Astrocyte of the spinal cord (primary cell): ENCODE measurements at places on chromosomes 2 and 18.
A peak's percentile ranks its signal among the peaks of the same experiment; 100 is the strongest.

DNA sequence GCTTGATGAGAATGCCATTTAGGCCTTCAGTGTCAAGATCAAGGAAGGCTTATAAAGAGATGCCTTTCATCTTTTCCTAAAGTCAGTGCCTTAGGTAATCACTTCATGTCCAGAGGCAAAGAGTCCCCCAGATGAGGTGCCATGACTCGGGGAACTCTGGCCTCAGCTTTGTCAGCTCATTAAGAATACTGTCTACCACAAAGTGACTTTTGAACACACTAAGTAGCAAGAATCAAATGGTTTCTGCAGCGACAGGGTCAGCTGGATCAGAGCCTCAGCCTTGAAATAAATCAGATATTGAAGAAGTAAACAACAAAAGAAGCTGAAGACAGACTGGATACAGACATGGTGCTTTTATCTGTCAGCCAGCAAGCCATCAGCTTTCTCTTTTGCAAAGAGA lies 120.1 kb upstream of the SLC39A10 start:
- DNase-seq: no peak

DNA sequence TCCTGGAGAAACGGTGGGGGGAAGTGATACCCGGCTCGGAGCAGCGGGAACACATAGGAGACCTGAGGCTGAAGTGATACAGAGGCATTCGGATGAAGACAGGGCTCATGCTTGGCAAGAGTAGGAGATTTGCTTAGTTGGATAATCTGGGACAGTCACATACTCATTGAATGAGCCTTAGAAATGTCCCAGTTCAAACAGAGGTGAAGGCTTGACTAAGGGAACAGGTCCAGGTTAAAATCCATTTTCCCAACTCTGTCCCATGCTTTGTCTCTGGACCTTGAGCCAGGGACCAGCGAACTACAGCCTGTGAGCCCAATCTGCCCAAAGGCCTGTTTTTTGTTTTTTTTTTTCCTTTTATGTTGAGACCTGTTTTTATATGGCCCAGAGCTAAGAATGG lies 1.3 kb downstream of the UGT1A6 start:
- DNase-seq: no peak

- peak; percentile 46 for DNase-seq
Measured at GRCh38 chr2:182504903-182505302, 78.1 kb upstream of the PDE1A start.

DNA sequence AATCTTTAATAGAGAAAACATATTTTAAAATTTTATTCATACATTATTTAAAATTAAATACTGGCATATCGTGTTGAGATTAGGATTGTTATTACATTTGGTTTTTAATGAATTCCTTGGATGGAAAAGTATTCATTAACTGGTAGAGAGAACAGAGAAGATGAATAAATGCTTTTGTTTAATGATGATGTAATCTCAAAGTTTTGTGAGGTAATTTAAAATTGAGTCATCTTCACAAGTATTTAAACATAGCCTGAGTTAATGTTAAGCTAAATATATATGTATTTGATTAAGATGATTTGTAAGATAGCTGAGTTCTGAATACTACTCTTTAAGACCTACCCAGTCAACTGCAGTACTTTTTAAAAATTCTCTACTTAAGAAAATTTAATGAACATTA lies 713.4 kb upstream of the VRK2 start:
- DNase-seq: no peak

DNA sequence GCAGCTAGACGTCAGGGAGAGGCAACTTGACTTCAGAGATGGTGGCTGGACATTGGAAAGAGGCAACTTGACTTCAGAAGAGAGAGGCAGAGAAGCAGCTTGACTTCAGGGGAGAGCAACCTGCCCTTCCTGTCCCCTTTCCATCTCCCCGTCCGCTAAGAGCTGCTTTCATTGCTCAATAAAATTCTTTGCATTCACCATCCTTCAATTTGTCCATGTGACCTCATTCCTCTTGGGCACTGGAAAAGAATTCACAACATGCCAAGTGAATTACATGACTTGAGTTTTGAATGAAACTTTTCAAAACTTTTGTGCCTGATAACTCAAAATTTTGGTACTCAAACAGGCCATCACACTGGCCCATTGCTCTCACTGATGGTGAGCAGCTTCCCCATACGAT lies 158.9 kb downstream of the DPP4 start:
- DNase-seq: no peak

DNA sequence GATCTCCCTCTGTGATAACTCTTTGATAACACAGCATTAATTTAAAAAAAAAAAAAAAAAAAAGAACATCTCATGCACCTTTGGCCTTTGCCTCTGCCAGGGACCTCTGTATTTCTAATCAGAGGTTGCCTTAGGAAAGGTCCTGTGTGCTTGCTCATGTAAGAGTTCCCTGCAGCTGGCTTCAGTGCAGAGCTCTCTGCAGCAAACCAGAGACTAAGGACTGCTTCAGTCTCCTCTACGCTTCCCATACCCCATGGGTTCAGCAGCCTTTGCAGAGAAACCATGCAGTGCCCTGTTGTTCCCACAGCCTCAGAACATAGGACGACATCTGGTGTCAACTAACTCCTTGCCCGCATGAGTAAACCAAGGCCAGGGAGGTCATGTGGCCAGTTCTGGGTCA lies 236.6 kb upstream of the KLHL29 start:
- no peak for DNase-seq

DNA sequence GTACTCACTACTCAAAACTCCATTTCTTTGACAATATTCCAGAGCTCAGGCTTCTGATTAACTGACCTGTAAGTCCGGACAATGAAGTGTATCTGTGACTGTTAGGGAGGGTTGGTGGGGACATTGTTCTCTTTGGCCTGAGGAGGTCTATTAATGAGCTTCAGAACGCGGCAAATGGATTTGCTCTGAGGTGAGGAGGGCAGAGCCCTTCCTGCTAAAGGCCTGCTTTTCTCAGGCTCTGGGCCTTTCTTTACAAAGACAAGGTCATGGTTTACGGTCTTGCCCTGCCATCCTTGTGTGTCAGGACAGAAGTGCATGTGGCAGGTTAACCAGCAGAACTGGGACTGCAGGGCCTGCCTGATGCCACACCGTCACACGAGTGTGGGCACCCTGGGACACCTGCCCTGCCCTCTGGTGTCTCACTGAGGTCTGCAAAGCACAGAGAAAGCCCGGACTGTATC lies 7.2 kb downstream of the ALKAL2 start:
- DNase-seq: no peak

- DNase-seq: no peak
Measured at GRCh38 chr2:21097331-21097730, 26.4 kb upstream of the TDRD15 start.

GRCh38 chr2:67838205-67838604 lies 224.6 kb downstream of the C1D start:
- DNase-seq: no peak

GRCh38 chr2:143730953-143731260 lies 601.7 kb downstream of the ARHGAP15 start:
- no peak for DNase-seq

DNA sequence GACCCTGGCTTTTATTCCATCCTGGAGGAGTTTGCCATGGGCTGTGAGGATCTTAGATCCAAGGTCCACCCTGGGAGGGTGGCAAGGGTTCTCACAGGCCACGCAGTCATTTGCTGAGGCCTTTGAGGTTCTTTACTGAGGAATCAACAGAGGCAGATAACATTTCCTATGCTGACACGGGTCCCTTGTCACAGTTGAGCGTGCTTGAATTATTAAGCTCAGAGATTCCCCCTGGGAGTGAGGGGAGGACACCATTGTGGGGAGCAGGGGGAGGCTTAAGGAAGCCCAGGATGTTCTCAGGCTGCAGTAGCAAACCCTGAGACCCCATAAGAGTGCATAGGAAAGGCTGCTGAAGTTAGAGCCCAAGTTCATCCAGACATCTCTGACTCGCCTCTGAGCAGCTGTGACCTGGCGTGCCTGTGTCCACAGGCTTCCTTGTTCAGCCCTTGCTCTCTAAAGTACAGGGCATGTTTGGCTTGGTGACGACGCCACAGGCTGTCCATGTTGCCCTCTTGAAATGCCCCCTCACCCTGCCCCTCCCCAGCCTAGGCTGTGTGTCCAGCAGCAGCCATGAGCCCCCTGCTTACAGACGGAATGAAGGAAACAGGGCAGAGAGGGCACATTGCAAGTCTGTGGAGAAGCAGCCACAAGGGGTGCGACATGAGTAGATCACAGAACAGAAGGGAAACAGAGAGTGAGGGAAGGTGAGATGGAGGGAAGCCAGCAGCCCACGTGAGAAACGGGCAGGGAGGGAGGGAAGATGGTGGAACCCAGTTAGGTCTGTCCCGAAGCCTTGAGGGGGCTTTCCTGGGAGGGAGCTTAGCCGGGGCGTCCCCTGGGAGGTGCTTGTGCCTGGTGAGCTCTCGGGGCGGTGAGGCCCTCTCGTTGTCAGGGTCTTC lies 34.0 kb downstream of the NAPG start:
- no peak for DNase-seq

DNA sequence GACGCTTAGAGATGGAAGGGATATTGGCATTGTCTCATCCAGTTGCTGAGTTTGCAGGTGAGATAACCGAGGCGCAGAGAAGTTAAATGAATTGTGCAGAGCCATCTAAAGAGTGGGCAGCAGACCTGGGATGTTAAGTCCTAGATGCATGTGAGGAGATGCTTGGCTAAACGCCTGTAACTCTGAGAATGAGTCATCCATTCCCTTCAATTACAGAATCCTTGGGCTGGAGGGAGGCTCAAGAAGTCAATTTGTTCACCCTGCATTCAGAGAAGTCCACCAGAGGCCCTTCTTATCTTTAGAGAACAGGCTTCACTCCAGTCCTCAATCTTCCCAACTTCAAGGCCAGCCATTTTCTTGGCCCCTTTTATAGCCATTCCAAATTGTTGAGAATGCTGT lies 1.6 kb downstream of the EHD3 start:
- peak; percentile 90 for DNase-seq

- DNase-seq: no peak
Measured at GRCh38 chr2:34104601-34105000, 505.5 kb upstream of the FAM98A start.

DNA sequence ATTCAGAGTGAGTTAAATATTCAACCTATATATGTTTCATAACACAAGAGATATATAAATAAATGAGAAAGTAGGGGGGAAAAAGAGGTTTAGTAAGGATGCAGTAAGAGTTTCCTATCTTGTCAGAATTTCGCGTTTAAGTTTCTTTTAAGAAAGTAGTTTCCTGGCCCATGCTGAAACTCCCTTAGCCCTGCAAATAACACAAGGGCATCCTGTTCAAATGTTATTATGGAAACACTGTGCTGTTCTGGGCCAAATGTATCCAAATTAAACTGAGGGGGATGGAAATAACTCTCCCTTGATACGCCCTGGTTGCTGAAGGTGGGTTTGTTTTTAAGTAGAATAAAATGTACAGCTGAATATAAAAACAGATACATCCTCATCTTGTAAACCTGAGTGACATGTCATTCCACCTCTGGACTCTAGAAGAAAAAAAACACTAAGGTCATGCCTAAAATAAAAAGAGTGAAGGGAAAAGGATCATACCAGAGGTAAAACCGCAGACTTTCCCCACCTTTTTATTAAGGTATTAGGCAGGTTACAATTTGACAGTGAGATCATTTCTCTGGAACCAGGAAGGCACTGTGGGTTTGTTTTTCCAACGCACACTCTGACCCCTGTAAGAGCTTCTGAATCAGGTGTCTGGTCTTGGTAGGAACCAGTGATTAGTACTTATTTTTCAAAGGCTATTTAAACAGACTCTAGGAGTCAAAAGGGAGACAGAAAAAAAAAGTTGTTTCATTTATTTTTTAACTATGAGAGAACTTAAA lies 16.7 kb downstream of the BCL2 start:
- DNase-seq: no peak

GRCh38 chr2:199985625-199986207 lies 30.3 kb downstream of the MAIP1 start:
- peak; percentile 74 for DNase-seq
